Stimulated activated CD8-positive, alpha-beta memory T cell treated with anti-CD3 and anti-CD28 coated beads, Interleukin-12 subunit alpha, Interleukin-12 subunit beta, amount 100 ng/mL, for 4 hours (primary cell): ENCODE measurements at places on chromosomes 5 and 9.

- DNase-seq = no peak
Measured at GRCh38 chr5:153018121-153018520, 472.3 kb upstream of the GRIA1 start.

GRCh38 chr9:70260606-70261005 is 1.8 kb downstream of the SMC5 start:
- no peak for DNase-seq

GRCh38 chr9:24738421-24738961 is 192.8 kb upstream of the IZUMO3 start:
- DNase-seq = no peak

DNA sequence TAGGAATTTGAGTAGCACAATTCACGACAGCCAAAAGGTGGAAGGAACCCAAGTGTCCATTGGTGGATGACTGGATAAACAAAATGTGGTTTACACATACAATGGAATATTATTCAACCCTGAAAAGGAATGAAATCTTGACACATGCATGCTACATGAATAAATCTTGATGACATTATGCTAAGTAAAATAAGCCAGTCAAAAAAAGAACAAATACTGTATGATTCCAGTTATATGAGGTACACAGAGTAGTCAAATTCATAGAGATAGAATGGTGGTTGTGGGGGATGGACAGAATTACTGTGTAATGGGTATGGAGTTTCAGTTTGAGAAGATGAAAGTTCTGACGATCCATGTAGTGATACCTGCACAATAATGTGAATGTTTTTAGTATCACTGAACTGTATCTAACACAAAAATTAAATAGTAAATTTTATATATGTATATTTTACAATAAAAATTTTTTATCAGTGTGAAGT is 117.7 kb upstream of the GNA14 start:
- DNase-seq = no peak

- DNase-seq = no peak
Measured at GRCh38 chr5:96896806-96897205, 20.5 kb downstream of the ERAP2 start.
